Smooth muscle cell of trachea (primary cell): ENCODE measurements at places on chromosomes 4 and X. TPM values are rescaled to one million over a fixed set of nuclear protein-coding genes. Genes with fewer than 3 reads are reported as not detected.

The USP26 gene
- not detected in 2 replicates for total RNA-seq

The TACC3 gene
- 4.6 and 31.0 TPM in 2 replicates for total RNA-seq

The FAM53A gene
- 2.3 TPM in 2 replicates for total RNA-seq

The AKAP14 gene
- not detected in 2 replicates for total RNA-seq

The RPL34 gene
- total RNA-seq = 400 and 658 TPM in 2 replicates

The WAS gene
- total RNA-seq = 0.17 TPM in 1 of 2 replicates, not detected in the other

The ASB12 gene
- total RNA-seq = under 0.01 TPM in 1 of 2 replicates, not detected in the other

The GRIA2 gene
- not detected in 2 replicates for total RNA-seq

The DUX4 gene
- total RNA-seq = not detected in 2 replicates

The SFRP2 gene
- not detected in 2 replicates for total RNA-seq

The PCDH19 gene
- under 0.01 TPM in 2 replicates for total RNA-seq

The PLP1 gene
- total RNA-seq = 0.44 and 1.5 TPM in 2 replicates

The ADGRA3 gene
- 18.5 and 20.7 TPM in 2 replicates for total RNA-seq

The MAGEA11 gene
- total RNA-seq = under 0.01 TPM in 1 of 2 replicates, not detected in the other

The NPY2R gene
- total RNA-seq = not detected in 2 replicates

The ATP7A gene
- total RNA-seq = 22.5 and 31.3 TPM in 2 replicates
